Inflammatory macrophage treated with lipopolysaccharide for 1 hour (primary cell): ENCODE measurements at places on chromosomes 1 and 21.

DNA sequence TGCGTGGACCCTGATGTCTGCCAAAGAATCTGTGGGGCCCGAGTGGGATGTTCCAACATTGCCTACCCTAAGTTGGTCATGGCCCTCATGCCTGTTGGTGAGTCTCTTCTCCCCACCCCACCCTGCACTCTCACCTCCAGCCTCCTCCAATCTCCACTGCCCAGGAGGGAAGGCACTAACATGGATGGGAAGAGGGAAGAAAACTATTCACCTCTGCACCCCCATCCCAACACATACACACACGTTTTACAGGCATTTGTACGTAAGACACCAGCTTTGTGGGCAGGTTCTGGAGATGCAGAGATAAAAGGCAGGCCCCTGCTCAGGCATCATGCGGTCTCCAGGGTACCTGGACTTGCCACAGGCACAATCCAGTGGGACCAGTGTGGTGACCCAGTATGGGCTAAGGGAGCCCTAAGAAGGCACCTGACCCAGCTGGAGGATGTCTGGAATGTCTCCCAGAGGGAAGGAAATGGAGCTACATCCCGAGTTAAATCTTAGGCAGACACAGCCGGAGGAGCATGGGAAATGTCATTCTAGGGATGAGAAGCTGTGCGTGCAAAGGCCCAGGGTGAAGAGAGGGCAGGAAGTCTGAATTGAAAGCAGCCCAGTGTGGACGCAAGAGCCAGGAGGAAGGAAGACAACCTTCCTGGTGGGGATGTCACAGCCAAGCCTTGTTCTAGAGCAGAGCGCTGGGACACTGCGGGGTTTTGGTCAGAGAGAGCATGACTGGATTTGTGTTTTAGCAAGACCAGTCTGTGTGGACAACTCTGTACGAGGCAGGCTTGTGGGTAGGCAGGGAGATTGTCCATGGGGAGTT, 11.4 kb downstream of the SLC5A9 start:
- no peak for DNase-seq

DNA sequence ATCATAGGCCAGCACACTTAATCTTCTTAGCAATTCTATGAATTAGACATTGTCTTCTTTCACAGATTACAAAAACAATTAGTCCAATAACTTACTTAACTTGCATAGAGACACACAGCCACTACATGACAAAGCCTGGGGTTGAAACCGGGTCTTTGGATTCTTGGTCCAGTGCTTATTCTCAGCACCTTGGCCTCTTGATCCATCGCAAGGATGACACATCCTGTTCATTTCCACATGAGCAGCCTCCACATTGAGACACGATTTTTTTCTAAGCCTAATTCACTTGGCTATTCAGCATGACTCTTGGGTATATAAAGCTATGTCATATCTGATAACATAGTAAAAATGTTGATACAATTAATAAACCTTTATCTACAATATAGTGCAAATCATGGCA, 221.0 kb upstream of the FOXD3 start:
- DNase-seq, result no peak

- DNase-seq, result no peak
Measured at GRCh38 chr1:80211691-80212380, 1205.3 kb upstream of the ADGRL4 start.

DNA sequence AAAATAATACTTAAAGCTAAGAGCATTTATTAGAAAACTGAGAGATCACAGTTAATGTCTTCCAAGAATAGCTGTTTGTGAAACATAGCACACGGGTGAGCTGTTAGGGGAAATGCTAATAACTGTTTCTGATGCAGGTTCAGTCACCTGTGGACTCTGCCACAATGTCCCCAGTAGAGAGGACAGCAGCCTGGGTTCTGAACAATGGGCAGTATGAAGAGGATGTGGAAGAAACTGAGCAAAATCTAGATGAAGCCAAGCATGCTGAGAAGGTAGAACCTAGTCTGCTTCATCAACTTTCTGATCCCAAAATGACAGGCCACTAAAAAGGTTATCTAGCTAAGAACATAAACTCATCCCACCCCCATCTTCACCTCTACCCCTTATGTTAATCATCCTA, 32.6 kb downstream of the CLEC20A start:
- DNase-seq, result no peak

DNA sequence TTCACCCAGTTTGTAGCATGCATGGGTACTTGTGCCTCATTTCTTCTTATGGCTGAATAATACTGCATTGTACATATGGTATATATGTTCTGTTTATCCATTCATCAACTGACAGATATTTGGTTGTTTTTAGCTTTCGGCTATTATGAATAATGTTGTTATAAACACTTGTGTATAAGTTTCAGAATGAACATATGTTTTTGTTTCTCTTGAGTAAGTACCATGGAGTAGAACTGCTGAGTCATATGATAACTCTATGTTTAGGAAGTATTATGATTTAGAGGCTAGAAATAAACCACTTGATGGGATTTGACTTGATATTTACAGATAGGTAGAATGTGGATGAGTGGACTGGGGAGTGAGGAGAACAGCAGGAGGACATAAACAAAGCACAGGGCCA, 48.6 kb downstream of the WNT2B start:
- no peak for DNase-seq

DNA sequence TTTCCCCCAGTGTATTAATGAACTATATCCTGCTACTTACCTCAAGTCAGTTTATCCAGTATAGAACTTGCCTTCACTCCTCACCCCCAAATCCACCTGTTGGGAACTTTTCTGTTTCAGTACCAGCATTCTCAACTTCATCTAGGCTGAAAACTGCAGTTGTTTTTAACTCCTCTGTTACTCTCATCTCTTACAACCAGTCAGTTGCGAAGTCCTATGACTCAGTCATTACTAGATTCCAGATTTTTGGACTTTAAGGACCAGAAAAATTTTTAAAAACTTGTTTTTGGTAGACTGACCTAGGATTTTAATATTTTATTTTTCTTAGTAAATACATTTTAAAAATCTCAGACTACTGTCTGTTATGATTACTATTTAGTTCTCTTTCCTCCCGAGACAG, 8.1 kb downstream of the GNAI3 start:
- DNase-seq, result no peak

DNA sequence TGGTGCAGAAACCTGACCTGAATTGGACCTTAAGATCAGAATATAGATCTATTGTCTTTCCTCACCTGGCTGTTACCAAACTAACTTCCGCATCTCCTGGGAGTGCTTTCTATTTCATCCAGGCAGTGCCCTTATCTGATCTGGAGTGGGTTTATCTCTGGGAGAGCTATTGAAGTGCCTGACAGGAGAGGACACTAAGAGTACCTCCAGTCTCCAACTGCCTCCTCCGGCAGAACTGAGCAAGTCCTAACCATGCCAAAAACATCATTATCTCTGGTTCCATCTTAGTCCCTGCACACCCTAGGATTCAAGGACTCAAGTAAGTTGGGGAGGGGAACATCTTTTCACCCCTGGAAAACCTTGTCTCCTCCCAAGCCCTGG, 12.4 kb upstream of the KCNJ15 start:
- DNase-seq, result no peak

- peak; percentile 56 for DNase-seq
Measured at GRCh38 chr1:87154384-87154783, 174.3 kb upstream of the LMO4 start.
